ENCODE measurements at places on chromosomes 11 and 22.

DNA sequence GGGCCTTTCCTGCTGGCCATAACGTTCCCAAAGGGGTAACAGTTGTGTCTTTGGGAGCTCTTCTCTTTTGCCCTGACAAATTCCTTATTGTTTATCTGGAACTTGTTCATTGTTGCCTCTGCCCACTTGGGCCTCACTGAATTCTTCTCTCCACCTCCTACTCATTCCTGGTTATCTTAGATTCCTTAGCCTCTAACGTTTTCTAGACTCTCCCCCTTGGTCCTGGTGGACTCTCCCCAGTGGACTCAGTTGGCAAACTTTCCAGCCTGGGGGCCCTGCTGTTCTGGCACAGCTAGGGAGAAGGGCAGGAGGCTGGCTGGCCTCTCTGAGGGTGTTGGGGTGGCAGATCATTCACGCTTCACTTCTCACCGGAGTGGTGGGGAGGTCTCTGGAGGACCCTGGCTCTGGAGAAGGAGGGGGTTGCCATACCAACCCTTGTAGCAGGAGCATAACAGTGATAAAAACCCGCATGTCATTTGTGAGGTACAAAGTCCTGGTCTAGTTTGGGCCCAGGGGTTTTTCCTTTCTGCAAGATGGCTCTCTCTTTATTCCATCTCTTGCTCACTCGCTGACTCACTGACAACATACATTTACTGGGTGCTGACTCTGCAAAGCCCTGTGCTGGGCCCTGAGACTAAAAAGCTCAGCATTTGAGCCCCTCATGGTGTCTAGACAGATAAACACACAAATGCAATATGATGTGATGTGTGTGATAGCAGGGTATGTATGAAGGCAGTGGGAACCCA, 39.7 kb downstream of the YWHAH start:
- H3K36me3 ChIP-seq = no peaks in the 10 kb centered on the region
- no peak overlapping the region for H3K4me3 ChIP-seq
- no peak for DNase-seq
- no peaks in the 10 kb centered on the region for H3K27me3 ChIP-seq
- no peaks in the 10 kb centered on the region for H3K4me1 ChIP-seq

GRCh38 chr22:43852573-43853327, 9.6 kb downstream of the SULT4A1 start:
- no peak overlapping the region for H3K27ac ChIP-seq
- no peak overlapping the region for H3K4me3 ChIP-seq
- DNase-seq = no peak
- no peaks in the 10 kb centered on the region for H3K4me1 ChIP-seq
- no peaks in the 10 kb centered on the region for H3K36me3 ChIP-seq

GRCh38 chr11:86916330-86916729, 38.9 kb downstream of the FZD4 start:
- peaks cover 53% of the 10 kb centered on the region for H3K4me1 ChIP-seq
- H3K27me3 ChIP-seq = no peaks in the 10 kb centered on the region
- H3K4me3 ChIP-seq = peak overlapping the region; percentile 16
- H3K27ac ChIP-seq = peak overlapping the region; percentile 87
- DNase-seq = peak; percentile 95

DNA sequence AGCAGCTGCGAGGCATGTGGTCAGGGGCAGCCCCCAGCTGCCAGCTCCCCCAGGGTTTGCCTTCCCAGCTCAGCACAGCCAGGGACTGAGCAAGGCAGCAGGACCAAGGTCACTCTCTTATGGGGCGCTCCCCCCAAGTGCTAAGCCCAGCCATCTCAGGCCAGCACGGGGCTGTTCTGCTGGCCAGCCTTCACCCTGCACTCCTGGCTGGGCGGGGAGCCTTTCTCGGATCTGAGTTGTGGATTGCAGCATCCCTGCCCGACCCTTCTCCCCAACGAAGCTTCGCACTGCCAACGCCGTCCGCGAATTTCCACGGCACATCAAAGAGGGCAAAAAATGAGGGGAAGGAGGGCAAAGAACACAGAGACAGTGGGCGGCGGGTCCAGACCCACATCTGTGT, 42.5 kb upstream of the GAL start:
- no peak overlapping the region for H3K4me3 ChIP-seq
- no peaks in the 10 kb centered on the region for H3K4me1 ChIP-seq
- no peak overlapping the region for H3K27ac ChIP-seq
- peaks cover 8% of the 10 kb centered on the region for H3K27me3 ChIP-seq
- H3K36me3 ChIP-seq = no peaks in the 10 kb centered on the region

- peaks cover 14% of the 10 kb centered on the region for H3K4me1 ChIP-seq
- no peak overlapping the region for H3K27ac ChIP-seq
- H3K27me3 ChIP-seq = no peaks in the 10 kb centered on the region
- H3K36me3 ChIP-seq = no peaks in the 10 kb centered on the region
These were observed 128.2 kb upstream of the C11orf58 start for GRCh38 chr11:16610213-16610737.

DNA sequence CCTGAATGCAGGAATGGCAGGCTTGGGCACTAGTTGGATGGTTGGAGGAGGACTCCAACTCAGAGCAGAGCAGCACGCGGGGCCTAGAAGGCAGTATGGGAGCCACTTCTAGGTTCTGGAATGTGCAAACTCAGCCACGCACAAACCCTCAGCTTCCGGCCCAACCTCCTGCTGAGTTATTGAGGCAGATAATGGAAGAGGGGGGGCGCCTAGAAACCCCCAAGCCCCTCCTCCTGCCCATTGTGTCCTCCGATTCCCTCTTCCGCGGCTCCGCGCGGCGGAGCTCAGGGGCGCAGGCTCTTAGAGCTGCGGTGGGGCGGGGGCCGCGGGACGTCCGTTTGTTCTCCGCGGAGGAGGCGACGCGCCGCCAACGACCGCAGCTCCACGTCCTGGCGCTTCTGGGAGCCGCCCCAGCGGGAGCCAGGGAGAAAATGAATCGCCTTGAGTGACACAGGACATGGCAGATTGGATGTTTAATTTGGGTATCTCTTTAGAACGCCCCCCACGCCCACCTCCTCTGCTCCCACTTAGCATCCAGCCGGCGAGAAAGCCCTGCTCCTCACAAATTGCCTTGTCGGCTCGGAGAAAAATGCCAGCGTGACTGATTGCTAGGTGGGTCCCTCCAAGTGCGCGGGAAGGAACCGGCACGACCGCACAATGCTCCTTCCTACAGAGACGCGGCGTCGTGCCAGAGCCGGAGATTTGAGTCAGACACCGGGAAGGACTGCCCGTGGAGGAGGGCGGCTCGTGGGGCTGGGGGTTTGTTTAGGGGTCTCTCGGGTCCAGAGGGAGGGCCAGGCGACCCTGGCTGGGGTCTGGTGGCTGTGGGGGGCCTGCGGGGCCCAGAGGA, 144.6 kb downstream of the NECTIN1 start:
- peak overlapping the region; percentile 86 for H3K27ac ChIP-seq
- peak; percentile 99 for DNase-seq
- H3K4me1 ChIP-seq = peaks cover 23% of the 10 kb centered on the region
- no peaks in the 10 kb centered on the region for H3K27me3 ChIP-seq

DNA sequence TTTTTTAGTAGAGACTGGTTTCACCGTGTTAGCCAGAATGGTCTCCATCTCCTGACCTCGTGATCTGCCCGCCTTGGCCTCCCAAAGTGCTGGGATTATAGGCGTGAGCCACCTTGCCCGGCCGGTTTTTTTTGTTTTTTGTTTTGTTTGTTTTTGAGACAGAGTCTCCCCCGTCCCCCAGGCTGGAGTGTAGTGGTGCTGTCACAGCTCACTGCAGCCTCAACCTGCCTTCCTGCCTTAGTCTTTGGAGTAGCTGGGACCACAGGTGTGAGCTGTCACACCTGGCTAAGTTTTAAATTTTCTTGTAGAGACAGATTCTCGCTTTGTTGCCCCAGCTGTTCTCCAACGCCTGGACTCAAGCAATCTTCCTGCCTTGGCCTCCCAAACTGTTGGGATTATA, 3.2 kb downstream of the PPIL2 start:
- peaks cover 17% of the 10 kb centered on the region for H3K36me3 ChIP-seq
- no peaks in the 10 kb centered on the region for H3K27me3 ChIP-seq
- no peak overlapping the region for H3K4me3 ChIP-seq
- DNase-seq = no peak

- H3K4me3 ChIP-seq = no peak overlapping the region
- no peak overlapping the region for H3K27ac ChIP-seq
- H3K27me3 ChIP-seq = no peaks in the 10 kb centered on the region
- no peaks in the 10 kb centered on the region for H3K36me3 ChIP-seq
- H3K4me1 ChIP-seq = peaks cover 4% of the 10 kb centered on the region
These were observed 6.7 kb downstream of the OAF start for GRCh38 chr11:120217526-120217925.

- H3K4me1 ChIP-seq = no peaks in the 10 kb centered on the region
- no peak overlapping the region for H3K4me3 ChIP-seq
- DNase-seq = no peak
- H3K36me3 ChIP-seq = no peaks in the 10 kb centered on the region
- no peak overlapping the region for H3K27ac ChIP-seq
These were observed 289.1 kb downstream of the TBC1D22A start for GRCh38 chr22:47051441-47052071.

DNA sequence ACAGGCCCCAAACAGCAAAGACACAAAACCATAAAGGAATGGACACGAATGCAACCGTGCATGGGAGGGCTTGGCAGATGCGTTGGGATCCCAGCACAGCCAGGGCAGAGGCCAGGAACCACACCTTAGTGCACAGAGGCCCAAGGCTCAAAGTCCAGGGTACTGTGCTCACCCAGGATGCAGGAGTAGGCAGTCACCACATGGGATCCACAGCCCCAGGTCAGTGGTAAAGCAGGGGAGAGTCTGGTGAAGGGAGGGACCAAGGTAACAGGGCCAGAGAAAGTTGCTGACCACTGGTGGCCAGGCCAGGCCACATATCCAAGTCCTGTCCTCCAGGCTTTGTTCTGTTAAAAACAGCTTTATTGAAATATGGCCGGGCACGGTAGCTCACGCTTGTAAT, 6.5 kb upstream of the CERK start:
- no peak for DNase-seq
- no peak overlapping the region for H3K27ac ChIP-seq
- no peak overlapping the region for H3K4me3 ChIP-seq

DNA sequence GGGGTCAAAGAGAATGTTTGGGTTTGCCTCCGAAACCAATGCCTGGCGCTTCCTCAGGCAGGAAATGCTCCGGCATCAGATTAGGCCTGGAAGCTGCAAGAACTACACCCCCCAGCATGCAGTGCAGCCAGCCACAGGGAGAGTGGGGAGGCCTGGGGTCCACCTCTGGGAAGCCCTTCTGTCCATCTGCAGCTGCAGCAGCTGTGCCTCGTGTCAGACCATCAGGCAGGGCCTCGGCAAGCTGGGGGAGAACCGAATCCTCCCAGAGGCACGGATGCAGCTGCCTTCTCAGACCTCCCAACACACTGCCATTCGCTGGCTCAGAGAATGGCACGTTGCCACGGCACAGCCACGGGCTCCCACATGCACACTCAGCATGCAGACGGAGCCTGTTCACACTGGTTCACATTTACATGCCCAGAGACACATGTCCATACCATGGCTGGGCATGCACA, 57.4 kb downstream of the NECTIN1 start:
- no peak for DNase-seq
- H3K27me3 ChIP-seq = no peaks in the 10 kb centered on the region
- H3K4me1 ChIP-seq = peaks cover 3% of the 10 kb centered on the region
- no peak overlapping the region for H3K4me3 ChIP-seq
- no peaks in the 10 kb centered on the region for H3K36me3 ChIP-seq

- H3K27me3 ChIP-seq = no peaks in the 10 kb centered on the region
- H3K4me3 ChIP-seq = no peak overlapping the region
- H3K4me1 ChIP-seq = peaks cover 8% of the 10 kb centered on the region
- DNase-seq = no peak
- no peaks in the 10 kb centered on the region for H3K36me3 ChIP-seq
- no peak overlapping the region for H3K27ac ChIP-seq
These were observed 53.7 kb downstream of the CDON start for GRCh38 chr11:126008956-126009355.

- H3K4me3 ChIP-seq = no peak overlapping the region
- H3K27ac ChIP-seq = no peak overlapping the region
- H3K36me3 ChIP-seq = no peaks in the 10 kb centered on the region
These were observed 35.0 kb upstream of the TPBGL start for GRCh38 chr11:75205564-75206020.

DNA sequence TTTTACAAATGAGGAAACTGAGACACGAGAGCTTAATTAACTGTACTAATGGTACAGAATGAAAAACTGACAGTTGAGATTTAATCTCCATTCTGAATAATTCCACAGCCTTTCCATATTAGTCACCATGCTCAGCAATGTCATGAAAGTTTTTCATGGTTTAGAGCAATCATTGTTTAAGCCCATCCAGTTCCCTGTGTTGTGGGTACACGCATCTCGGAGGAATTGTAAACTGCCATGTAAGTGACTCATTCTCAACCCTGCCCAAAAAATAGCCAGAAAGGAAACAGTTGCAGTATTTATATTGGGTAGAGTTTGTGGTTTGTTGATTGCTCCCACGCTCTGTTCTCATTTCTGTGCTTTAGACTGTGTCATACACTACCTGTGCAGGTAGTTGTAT, 1790.8 kb downstream of the LRRC4C start:
- H3K27ac ChIP-seq = no peak overlapping the region
- no peak overlapping the region for H3K4me3 ChIP-seq
- no peaks in the 10 kb centered on the region for H3K36me3 ChIP-seq
- H3K4me1 ChIP-seq = no peaks in the 10 kb centered on the region
- DNase-seq = peak; percentile 58

DNA sequence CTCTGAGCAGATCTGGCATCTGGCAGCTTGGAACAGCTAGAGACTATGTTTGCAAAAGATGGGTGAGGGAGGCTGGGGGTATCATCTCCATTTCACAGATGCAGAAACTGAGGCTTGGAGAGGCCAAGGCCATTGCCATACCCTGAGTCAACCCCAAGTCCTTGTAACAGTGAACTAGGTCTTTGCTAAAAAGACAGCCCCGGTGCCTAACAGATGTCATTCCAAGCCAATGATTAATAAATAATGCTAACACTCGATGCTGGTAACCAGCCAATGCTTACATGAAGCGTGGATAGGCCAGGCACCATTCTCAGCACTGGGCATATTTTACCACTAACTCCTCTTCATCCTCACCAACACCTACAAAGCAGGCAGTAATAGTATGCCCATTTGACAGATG, 164.0 kb downstream of the MN1 start:
- H3K4me1 ChIP-seq = no peaks in the 10 kb centered on the region
- no peak for DNase-seq

GRCh38 chr11:69892237-69892985, 73.2 kb upstream of the FGF3 start:
- H3K36me3 ChIP-seq = no peaks in the 10 kb centered on the region
- DNase-seq = peak; percentile 55
- no peak overlapping the region for H3K27ac ChIP-seq
- peaks cover 18% of the 10 kb centered on the region for H3K27me3 ChIP-seq

- H3K27ac ChIP-seq = no peak overlapping the region
- peaks cover 8% of the 10 kb centered on the region for H3K4me1 ChIP-seq
- H3K36me3 ChIP-seq = no peaks in the 10 kb centered on the region
- H3K27me3 ChIP-seq = no peaks in the 10 kb centered on the region
- H3K4me3 ChIP-seq = no peak overlapping the region
- DNase-seq = no peak
These were observed 18.1 kb downstream of the TBC1D10A start for GRCh38 chr22:30308518-30309230.

DNA sequence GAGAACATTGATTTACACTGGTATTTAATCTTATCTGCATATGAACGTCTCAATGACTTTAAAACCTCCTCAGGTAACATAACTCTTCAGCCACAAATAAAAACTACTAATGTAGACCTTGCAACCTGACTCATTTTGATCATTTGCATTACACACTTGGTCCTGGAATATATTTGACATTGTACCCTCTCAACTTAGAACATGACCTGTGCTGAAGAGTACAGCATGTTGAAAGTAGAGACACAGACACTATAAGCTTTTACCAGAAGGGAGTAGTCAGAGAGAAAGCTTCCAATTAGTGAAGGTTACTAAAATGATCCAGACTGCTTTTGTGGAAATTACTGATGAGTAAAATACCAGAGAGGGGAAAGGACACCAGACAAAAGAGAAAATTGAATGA, 390.6 kb upstream of the ANO3 start:
- no peak overlapping the region for H3K4me3 ChIP-seq
- no peak for DNase-seq
- H3K4me1 ChIP-seq = no peaks in the 10 kb centered on the region
- H3K36me3 ChIP-seq = no peaks in the 10 kb centered on the region
- H3K27ac ChIP-seq = no peak overlapping the region
- no peaks in the 10 kb centered on the region for H3K27me3 ChIP-seq
